SJSA1 (cell line): ENCODE measurements at places on chromosomes 4 and X.

GRCh38 chrX:149949743-149950436 is 11.6 kb upstream of the EOLA2 start:
- no peak for DNase-seq

DNA sequence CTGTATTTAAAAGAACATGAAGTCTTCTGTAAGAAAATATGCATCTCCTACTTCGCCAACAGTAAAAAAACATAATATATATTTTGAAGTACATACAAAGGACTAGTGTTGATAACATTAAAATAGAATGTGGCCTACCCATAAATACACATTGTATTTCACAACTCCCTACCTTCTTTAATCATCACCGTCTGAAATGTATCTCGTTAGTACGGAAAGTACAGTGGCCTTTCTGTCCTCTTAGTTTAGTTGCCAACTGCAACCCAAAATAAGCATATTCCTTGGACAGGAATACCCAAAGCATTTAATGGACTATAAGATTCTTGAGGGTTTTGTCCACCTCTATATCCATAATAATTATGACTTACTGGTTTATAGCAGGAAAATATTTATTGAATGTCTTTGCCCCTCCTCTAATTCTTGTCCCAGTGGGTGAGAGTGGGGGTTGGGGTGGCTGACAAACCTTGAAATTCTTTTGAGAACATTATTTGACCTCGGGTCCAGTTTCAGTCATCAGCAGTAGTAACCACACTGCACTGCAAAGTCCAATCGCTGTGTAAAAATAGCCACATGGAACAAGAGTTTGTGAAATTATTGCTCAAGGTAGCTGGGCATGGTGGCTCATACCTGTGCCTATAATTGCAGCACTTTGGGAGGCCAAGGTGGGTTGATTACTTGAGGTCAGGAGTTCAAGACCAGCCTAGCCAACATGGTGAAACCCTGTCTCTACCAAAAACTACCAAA is 474.5 kb downstream of the KLHL13 start:
- DNase-seq, result no peak

DNA sequence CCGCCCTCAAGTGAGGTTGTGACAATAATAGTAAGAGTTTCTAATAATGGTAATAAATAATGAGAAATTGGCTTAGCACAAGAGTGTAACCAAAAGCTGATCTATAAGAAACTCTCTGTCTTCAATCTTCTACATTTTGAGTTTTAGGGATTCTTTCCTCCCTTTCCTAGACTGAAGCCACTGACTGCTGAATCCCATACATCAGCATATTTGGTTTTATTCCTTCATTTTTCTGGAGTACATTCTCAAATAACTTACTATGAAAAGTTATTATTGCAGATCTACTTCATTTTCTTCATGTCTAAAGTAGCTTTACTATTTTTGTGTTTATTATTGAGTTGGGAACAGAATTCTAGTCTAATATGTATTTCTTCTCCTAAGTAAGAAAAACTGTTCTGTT is 49.9 kb upstream of the ADAD1 start:
- no peak for DNase-seq

GRCh38 chr4:21290562-21290961 is 590.3 kb downstream of the PACRGL start:
- DNase-seq, result no peak

DNA sequence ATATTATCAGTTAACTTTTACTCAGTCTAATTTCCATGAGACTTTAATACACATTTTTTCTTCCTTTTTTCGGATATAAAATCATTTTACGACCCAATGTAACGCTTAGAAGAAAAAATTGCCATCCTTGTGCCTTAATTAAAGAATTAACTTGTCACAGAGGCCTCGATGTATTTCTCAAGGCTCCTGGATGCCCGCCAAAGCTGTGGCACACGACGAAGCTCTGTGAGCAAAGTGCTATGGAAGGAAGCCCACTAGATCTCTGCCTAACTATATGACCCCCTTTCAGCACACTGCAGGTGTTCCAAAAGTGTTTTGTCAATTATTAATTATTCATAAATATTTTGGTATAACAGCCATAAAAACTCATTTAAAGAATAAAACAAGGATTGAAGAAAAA is 54.4 kb downstream of the TAPT1 start:
- DNase-seq, result no peak

- no peak for DNase-seq
Observed at GRCh38 chrX:56726605-56727004, 2.4 kb upstream of the NBDY start.

GRCh38 chrX:150503898-150504219 is 64.6 kb upstream of the MTM1 start:
- no peak for DNase-seq

GRCh38 chr4:151202851-151203455 is 74.0 kb upstream of the PRSS48 start:
- DNase-seq, result no peak

GRCh38 chr4:189178125-189178746 is 762.4 kb upstream of the FRG1 start:
- DNase-seq, result no peak

DNA sequence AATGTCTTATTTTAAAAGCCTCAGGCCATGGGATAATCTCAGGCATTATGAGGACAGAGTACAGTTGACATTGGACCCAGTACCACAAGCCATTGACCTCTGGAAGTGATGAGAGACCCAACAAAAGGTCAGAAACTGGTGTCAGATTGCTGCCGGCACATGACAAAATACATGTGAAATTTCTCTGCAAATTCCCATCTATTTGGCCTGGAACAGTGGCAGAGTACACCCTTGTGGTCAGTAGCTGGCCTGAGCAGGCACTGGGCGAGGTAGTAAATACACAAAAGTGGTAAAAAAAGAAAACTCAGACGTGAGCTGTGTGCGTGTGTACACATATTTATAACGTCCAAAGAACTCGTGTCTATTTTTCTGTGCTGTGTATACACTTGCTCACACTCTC is 155.5 kb downstream of the DHX15 start:
- DNase-seq, result no peak

DNA sequence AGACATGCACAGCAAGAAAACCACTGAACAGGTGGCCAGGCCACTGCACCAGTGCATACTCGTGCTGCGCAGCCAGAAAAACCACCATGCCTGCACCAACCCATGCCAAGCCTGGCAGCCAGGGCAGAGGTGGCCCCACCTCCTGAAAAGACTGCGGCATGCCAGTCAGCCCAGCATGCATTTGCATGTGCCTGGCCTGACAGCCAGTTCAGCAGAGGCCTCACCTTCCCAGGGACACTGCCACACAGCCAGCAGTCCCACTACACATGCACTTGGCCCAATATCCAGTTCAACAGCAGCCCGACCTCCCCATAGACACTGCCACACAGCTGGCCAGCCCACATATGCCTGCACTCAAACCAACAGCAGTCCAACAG is 43.5 kb upstream of the DDX60 start:
- DNase-seq, result no peak

GRCh38 chrX:140065961-140066662 is 100.8 kb upstream of the CXorf66 start:
- DNase-seq, result no peak

DNA sequence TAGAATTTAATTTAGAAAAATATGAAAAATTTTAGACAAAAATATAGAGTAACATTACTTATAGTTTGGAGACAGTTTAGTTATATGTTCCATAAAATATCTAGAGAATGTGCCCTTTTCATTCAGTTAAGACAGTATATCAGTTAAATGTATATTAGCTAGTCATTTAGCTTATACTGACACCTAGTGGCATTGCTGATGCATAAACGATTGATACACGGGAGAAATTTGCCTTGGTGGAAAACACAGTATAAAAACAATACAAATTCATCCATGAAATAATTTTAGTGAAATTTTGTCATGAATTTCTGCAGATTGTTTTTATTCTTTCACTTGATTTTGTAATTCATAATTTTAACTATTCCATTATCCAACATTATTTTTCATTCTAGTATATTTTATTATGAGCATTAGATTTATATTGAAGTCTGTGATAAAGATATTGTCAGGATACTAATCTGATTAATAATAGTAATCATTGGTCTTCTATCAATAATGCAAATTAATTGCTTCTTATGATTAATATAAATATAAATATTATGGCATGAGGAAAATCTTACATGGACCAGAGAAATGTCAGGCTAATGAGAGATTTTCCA is 219.0 kb downstream of the TLL1 start:
- no peak for DNase-seq

DNA sequence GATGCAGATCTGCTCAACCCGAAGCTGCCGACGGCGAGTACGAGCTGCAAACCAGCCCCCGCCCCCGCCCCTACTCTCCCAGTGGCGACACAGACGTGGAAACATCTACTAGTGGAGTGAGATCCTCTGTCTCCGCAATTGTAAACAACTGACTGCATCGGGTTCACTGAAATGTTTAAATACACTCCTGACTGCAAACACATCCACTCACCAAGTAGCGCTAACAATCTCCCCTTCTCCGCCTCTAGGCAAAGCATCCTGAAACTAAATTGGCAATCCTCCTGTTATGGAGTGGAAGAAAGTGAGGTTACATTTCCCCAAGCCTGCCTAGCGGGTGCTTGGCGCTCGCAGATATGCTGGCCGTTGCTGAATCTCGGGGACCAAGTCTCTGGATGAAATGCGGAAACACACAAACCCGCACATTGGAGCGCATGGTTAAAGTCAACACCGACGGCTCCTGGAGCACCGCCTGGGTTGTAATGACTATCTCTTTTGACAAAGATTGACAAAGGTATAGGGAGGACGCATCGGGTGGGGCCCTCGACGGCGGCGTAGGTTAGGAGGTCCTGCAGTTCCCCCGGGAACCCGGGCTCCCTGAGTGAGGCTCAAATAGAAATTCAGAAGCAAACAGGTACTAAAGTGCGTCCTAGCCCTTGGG is 117.0 kb upstream of the TEX13C start:
- DNase-seq, result no peak

GRCh38 chr4:25180524-25181131 is 20.4 kb upstream of the SEPSECS start:
- no peak for DNase-seq

DNA sequence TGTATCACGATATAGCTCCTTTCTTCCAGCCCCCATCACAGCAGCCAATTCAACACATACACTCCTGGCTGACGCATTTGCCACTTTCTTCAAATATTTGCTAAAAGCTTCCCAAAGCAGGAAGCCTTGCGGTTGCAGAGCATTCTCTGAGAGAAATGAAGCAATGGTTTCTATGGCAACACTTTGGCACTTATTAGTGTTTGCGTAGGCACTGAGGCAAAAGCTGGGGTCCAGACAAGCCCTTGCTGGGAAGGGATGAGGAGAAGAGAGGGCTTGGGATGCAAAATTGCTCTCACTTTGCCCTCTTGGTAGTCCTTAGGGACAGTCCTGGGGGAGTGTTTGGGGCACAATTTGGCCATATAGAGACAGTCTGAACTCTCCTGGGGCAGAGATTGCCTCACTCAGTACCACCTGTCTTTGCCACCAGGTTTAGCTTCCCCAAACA is 55.0 kb upstream of the PAK3 start:
- peak; percentile 63 for DNase-seq

DNA sequence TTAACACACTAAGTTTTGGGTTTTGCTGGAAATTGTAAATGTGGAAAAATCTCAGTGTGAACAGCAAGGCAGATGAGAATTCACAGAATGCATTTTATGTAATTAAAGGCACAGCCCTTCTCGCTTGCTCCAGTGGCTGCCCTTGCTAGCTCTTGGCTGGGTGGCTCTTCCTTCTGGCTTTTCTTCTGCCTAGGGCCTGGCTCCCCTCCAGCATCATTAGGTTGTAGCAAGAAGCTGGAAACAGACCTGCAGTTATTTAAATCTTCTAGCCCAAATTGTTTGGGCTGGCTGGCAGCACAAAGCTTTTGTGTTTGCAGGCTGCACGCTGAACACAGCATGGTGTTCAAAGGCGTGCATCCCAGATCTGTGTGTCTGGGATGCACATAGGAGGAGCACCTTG is 56.5 kb downstream of the LIMCH1 start:
- DNase-seq, result no peak

DNA sequence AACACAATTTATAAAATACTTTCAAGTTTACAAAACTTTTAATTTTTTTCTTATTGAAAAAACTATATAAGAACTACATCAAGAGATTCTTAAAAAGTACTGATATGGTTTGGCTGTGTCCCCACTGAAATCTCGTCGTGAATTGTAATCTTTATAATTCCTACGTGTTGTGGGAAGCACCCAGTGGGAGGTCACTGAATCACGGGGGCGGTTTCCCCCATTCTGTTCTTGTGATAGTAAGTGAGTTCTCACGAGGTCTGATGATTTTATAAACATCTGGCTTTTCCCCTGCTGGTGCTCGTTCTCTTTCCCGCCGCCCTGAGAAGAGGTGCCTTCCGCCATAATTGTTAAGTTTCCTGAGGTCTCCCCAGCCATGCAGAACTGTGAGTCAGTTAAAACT is 88.5 kb downstream of the FRAS1 start:
- DNase-seq, result no peak

GRCh38 chr4:141676087-141676670 is 39.8 kb downstream of the IL15 start:
- no peak for DNase-seq

GRCh38 chr4:139822391-139822790 is 156.8 kb downstream of the MGST2 start:
- DNase-seq, result no peak

- DNase-seq, result no peak
Observed at GRCh38 chr4:80226094-80226493, 28.8 kb downstream of the PRDM8 start.

- DNase-seq, result no peak
Observed at GRCh38 chr4:137309424-137309823, 222.9 kb downstream of the PCDH18 start.

DNA sequence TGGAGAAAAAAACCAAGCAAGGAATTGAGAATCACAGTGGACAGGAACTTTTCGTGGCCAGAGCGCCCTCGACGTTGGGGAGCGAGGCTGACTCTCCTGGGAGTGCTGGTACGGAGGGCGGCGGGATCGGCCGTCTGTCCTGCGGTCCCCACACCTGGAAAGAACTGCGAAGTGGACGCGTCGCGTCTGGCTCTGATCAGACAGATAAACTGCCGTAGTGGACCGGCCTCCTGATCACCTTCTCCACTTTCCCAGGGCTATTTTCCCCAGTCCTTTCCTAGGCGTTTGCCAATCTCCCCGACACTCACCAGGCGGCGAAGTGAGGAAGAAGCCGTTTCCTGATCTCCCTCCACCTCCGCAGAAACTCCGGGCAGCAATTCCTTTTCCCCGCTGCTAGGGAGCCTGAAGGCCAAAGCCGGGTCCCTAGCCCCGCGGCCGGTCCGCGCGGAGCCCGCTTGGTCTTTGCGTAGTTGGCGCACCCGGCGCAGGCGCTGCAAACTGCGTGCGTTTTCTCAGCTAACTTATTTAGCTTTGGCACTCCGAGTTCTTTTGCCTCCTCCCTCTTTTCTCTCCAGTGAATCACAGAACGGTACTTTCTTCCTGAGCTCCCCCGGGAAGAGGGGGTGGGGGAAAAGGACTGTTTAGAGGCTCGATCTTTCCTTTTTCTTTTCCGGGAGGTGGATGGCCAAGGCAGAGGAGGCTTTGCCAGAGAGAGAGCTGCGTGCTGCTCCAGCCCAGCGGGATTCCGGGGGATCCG is at the start of gene ARSJ:
ARSJ (minus strand) TSS at position 500 of the 757 bp plus-strand sequence. CDS start 813 bp downstream, outside the sequence.
- DNase-seq, result peak; percentile 91

DNA sequence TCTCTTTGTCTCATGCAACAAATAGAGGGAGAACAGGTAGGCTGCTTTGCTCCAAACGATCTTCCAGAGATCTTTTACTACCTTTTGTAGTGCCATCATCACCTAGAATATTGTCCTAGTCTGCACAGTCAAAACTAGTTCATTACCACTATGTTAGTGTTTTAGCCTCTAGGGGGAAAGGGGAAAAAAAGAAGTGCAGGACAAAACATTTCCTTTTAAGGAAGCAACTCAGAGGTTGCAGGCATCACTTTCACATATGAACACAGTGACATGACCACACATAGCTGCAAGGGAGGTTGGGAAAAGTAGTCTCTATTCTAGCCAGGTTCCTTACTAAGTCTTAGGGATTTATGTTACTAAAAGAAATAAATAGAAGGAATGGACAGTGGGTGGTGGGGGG is 39.3 kb upstream of the RAP2C start:
- no peak for DNase-seq
